ENCODE measurements at places on chromosomes 16 and 17.

DNA sequence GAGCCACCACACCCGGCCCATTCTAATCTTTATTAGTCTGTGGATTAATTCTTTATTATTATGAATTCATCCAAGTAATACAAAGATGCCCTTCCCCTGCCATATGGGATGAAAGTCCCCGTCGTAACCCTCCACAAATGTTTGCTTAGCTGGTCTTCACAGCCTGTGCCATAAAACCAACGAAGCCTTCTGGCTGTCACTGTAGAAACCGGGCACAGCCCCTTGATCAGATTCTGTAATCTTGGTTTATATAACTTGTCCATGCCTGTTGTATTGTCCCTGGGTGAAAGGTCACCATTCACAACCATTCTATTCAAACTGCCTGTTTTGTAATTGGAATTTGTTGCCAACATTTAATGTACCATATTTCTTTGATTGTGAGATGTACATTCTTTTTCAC is 66.5 kb downstream of the ATP2C2 start:
- no peak for DNase-seq

- DNase-seq: peak; percentile 62
Observed at GRCh38 chr16:2842340-2843000, 12.4 kb downstream of the ZG16B start.

DNA sequence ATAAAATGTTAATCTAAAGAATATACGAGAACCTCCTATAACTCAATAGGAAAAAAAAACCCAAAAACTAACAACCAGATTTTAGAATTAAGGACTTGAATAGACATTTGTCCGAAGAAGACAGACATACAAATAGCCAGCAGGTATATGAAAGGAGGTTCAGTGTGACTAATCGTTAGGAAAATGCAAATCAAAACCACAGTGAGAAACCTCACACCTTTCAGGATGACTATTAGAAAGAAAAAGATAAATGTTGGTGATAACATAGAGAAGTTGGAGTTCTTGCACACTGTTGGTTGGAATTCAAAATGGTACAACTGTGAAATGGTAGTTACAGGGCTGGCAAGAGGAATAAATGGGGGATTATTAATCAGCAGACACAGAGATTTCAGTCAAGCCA is 339.0 kb downstream of the TMEM114 start:
- DNase-seq: no peak

GRCh38 chr16:80380514-80380913 is 160.3 kb upstream of the DYNLRB2 start:
- DNase-seq: no peak

DNA sequence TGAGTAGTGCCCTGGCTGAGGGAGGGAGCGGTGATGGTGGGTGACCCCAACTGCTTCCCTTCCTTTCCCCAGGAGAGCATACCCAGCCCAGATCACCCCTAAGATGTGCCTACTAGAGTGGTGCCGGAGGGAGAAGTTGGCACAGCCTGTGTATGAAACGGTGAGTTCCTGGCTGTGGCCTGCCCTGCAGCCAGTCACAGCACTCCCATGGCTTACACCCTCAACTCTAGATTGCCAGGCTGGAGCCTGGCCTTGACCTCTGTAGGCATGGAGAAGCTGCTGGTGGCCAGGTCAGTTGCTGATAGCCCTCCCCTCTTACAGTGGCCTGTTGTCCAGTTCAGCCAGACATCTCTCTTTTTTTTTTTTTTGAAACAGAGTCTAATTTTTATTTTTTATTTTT is 8.6 kb upstream of the NFATC3 start:
- no peak for DNase-seq

DNA sequence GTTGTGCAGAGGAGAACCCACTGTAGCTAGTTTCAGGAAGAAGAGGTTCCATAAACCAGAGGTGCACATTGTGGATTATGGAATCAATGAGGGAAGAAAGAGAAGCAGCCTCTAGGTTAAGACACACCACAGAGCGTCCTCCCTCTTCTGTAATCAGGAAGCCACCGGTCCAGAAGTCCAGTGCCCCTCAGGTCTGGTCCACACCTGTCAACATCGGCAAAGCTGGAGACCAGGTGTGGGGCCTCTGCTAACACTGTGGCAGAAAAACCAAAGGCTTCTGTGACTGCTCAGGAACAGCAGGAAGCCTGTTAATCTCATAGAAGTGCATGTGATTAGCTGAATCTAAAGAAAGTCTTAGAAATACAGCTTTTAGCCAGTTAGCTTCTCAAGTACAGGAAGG is 23.3 kb downstream of the LIMD2 start:
- DNase-seq: no peak

GRCh38 chr16:69396187-69397061 is 10.6 kb upstream of the TERF2 start:
- peak; percentile 71 for DNase-seq

DNA sequence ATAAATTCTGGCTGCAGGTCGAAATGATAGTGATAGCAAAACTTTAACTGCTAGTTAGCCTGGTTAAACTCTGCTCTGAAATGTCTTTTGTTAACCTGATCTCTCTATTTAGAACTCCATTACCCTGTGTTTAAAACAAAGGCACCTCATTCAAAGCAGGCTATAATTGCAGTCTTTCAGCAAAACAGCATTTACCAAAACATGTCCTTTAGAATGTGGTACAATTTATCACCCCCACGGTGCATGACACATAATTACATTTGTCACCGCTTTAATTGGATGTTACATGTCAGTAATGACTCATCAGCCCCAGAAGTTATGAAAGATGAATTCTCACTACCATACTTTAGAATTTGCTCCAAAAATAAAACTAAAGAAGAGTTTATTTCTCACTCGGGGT is 295.4 kb downstream of the TOX3 start:
- DNase-seq: no peak

DNA sequence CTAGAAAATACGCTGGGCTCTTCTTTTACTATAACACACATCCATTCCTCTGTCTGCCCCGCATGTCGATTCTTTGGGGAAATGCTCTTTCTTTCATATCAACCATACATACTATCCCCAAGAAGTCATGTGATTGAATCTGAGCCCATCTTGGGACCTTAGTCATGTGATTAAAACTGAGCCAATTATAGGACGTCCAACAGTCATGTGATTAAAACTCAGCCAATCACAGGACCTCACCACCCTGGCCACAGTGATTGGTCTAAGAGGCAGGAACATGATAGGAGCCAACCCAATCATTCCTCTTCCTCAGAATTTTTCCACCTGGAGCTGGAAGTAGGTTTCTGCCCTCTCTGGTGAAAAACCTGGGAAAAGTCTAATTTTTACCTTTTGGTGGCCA is 78.8 kb downstream of the TMEM114 start:
- no peak for DNase-seq

DNA sequence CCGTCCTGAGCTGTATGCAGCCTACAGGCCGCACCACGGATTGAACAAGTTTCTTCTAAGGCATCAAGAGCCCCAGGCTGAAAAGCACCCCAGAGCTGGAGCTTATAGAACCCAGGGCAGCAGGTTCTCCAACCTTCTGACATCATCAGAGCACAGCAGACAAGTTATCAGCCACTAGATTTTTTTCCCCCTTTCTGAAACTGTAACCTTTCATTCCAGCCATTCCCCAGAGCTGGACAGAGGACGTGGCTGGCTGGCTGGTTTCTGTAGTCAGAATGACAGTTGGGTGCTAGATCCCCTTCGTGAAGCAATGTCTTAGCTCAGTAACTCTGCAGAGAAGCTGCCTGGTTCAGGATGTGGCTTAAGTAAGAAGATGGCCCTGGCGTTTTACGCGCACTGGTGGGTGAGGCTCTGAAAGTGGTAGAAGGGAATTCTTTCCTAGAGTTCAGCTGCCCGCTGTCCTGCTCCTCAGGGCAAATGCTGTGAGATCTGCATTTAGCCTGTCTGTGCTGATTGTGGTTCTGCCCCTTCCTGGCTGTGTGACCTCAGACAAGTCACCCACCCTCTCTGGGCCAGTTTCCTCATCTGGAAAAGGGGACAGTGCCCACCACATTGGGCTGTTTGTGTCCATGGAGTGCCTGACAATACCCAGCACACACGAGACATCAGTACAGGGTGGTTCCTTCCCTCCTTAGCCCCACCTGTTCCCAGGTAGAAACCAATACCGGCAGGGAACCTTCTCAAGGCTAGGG is 9.1 kb downstream of the DEXI start:
- DNase-seq: no peak

- DNase-seq: no peak
Observed at GRCh38 chr17:7833011-7833794, 814 bp upstream of the KDM6B start.

- DNase-seq: no peak
Observed at GRCh38 chr17:79981090-79981489, 54.6 kb downstream of the TBC1D16 start.

DNA sequence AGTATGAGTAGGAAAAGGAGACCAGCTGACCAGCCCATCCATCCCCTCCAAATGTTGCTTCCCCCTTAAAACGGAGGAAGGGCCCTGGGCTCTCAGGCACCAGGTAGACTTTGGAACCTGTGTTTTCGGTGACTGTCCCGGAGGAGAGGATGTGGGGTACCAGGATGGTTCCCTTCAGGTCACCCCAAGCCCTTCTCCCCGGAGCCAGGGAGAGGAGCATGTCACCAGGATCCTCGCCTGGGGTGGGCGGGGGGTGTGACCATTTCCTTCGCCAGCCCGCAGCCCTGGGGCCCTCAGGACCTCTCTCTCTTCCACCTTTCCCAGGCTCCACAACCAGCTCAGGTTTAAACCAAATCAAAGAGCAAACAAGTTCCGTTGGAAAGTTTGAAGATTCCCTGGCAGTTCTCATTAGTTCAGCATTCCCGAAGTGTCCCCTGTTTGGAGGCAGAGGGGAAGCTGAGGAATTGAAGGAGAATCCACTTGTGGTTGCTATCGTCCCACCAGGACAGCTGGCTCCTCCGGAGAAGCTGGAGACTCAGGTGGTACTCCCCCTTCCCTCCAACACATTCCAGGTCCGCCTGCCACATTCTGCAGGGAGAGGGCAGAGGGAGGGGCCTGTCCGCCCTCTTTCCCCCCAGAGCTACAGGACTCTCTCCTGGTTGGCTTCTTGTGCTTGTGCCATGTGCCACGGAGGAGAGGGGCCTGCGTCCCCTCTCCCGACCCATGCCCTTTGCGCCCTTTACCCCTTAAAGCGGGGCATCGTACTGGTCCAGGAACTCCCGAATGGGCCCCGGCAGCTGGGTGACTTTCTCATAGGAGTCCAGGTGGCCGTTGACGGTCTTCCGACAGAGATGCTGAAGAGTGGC is 2.0 kb downstream of the SOCS3 start:
- DNase-seq: no peak

GRCh38 chr17:1026599-1026975 is 29.7 kb downstream of the TIMM22 start:
- no peak for DNase-seq

DNA sequence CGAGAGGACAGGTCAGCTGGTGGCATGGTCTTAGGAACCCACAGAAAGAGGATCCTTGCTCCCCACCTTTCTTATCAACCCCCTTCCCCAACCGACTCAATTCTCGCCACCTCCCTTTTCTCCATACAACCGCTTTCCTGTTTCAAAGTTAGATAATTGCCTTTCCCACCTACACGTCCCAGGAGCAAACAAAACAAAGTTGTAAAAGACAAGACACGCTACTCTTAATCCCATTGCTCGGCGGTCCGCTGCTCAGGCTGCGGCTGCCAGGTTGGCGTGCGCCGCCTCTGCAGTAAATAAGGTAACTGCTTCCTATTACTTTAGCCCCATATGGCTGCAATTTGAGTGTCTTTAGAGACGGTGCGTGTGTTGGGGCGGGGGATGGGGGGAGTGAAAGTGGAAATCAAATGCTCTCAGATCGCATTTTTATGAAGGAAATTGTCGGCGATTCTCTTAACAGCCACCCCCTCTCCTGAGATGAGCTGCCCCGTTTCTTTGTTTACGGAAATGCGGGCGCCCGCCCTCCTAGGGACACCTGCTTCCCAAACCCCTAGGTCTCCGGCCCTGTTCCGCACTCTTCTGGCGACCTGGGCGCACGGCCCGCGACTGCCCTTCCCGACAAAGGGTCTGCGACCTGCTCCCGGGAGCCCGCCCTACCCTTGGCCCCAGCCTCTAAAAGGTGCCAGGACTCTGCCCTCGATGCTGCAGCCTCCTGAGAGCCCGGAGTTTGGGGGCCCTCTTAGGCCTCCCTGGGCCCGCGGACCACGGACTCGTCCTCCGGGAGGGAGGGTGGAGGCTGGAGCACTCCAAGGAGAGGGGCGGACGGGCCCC is 3.7 kb upstream of the CBX8 start:
- DNase-seq: peak; percentile 34

DNA sequence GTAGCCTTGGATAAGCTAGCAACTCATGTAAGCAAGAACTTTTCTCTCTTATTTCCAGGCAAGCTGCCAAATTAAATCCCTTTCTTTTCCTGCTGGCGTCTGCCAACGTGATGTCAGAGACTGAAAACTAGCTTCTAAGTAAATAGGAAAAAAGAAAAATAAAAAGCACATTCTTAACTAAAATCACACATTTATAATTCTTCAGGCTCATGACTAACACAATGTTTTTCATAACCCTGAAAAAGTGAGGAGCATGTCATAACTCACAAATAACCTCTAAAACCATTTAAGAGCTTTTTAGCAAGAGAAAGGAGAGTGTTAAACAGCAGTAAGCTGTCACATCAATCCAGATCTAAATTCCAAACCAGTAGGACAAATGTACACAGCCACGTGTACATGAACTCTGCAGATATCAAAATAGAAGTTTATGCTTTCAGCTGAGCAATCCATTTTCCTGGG is 110.0 kb downstream of the N4BP1 start:
- DNase-seq: no peak

DNA sequence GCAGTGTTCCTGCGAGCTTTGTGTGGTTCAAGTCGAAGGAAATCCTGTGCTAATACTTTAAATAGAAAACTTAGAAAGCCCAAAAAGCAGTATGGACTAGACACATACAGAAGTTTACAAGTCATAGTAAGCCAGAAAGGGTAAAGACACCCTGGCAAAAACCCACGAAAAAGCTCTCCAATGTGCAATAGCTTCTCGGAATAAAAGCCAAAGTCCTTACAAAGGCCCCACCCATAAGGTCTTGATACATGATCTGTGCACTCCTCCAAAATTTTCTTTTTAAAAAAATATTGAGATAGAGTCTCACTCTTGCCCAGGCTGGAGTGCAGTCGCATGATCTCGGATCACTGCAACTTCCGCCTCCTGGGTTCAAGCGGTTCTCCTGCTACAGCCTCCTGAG is 10.3 kb downstream of the C16orf86 start:
- no peak for DNase-seq

DNA sequence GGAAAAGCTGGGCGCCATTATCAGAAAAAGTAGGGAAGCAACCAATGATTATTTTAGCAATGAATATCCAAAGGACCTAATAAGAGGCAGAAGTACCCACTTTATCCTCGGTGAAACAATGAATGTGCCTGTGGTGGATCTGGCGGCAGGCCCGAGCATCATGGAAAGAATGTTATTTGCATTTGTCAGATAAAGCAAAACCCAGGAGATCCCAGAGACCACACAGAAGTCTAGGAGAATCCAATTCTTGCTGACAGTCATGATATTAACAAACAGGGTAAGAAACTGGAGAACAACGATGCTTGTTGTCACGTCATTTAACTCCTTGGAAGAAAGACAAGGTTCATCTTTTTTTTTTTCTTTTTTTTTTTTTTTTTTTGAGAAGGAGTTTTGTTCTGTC is 12.0 kb upstream of the TNRC6A start:
- no peak for DNase-seq

Data from CD4-positive, alpha-beta T cell treated with Interleukin-4 for 4 hours (primary cell).